ENCODE measurements at places on chromosomes 2 and 18.

DNA sequence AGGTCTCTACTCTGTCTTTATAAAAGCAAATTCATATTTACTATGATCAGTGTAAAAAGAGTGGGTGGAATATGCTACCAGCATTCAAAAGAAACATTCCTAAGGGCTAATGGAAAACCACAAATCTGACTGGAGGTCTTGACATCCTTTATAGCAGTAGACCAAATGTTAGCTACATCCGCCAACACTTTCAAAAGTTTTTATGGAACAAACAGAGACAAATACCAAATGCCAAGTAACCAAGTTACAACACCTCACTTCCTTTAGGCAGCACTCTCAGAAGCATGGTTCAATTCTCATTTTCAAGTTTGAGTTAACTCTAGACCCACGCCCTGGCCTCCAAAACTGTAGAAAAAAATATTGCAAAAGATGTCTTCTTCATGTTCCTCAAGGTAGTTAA lies 78.3 kb upstream of the SETBP1 start:
- DNase-seq = peak; percentile 79

GRCh38 chr2:24363301-24363700 lies 3.0 kb upstream of the ITSN2 start:
- no peak for DNase-seq

GRCh38 chr2:28312307-28313219 lies 80.1 kb upstream of the FOSL2 start:
- DNase-seq = no peak

- no peak for DNase-seq
These were observed 183.9 kb upstream of the ETAA1 start for GRCh38 chr2:67213270-67213670.

GRCh38 chr18:31356025-31356424 lies 20.6 kb upstream of the DSG4 start:
- DNase-seq = no peak

DNA sequence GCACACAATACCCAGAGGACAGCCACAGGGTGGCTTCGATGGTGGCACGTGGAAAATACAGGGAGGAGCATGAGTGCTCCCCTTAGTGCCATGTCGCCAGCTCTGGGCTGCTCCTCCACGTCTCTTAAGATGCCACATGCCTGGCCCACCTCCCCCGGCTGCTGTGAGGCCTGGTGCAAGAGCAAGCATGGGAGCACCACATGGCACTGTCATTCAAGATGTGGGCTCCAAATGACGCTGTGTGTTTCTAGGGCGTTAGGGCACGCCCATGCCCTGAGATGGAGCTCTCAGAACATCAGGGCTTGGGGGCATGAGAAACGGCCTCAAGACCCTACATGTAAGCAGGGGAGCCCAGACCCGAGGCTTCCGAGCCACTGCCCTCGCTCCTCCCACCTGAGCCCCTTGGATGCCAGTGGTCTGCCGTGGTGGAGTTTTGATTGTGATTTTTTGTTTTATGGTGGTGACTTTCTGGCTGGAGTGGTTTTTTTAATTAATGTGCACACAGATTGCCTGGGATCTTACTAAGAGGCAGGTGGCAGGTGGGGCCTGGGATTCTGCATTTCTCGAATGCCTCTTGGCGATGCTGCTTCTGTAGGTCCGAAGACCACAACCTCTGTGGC lies 239.3 kb downstream of the GBX2 start:
- DNase-seq = no peak

GRCh38 chr2:170563401-170563800 lies 151.7 kb upstream of the SP5 start:
- no peak for DNase-seq

DNA sequence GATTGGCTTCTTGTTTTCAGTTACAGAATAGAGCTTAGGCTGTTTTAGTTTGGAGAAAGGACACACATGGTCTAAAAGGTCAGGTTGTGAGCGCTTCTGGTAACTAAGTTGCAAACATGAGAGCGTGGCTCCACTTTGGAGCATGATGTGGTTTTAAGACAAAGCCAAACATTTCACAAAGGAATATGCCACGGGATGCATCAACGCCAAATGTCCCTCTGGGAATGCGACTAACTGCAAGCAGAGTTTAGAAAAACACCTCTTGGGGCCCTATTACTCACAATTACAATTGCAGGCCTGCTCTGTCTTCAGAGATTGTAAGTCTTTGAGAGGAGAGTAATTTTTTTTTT lies 25.4 kb downstream of the MYO7B start:
- DNase-seq = peak; percentile 47
